ENCODE measurements at places on chromosomes 12 and 14. TPM values are rescaled to one million over a fixed set of nuclear protein-coding genes. Genes with fewer than 3 reads are reported as not detected.

CABP1 gene
- 0.71 TPM for polyA plus RNA-seq

TMTC3 gene
- 13.7 TPM for polyA plus RNA-seq

GPR135 gene
- 3.0 TPM for polyA plus RNA-seq

KRT77 gene
- not detected for polyA plus RNA-seq

CLEC4E gene
- not detected for polyA plus RNA-seq

Data from neural cell (in vitro differentiated cells).